ENCODE measurements at places on chromosomes 4 and X. TPM values are rescaled to one million over a fixed set of nuclear protein-coding genes. Genes with fewer than 3 reads are reported as not detected.

FAM200B gene
- 88.0 TPM for polyA plus RNA-seq

H2BW2 gene
- 0.61 TPM for polyA plus RNA-seq

ZFP42 gene
- polyA plus RNA-seq = 70.9 TPM

SLC49A3 gene
- polyA plus RNA-seq = 1.1 TPM

DCAF8L2 gene
- polyA plus RNA-seq = not detected

GYPE gene
- 0.24 TPM for polyA plus RNA-seq

PNCK gene
- 3.0 TPM for polyA plus RNA-seq

TLR3 gene
- 0.32 TPM for polyA plus RNA-seq

TMPRSS11D gene
- polyA plus RNA-seq = not detected

HCCS gene
- polyA plus RNA-seq = 27.7 TPM

CLDN22 gene
- not detected for polyA plus RNA-seq

CNGA1 gene
- 6.2 TPM for polyA plus RNA-seq

HTR2C gene
- 2.0 TPM for polyA plus RNA-seq

PCYT1B gene
- 6.9 TPM for polyA plus RNA-seq

RBM46 gene
- 33.4 TPM for polyA plus RNA-seq

USP17L25 gene
- polyA plus RNA-seq = not detected

GRSF1 gene
- polyA plus RNA-seq = 71.1 TPM

RUFY3 gene
- 13.7 TPM for polyA plus RNA-seq

ADAMTS3 gene
- 1.0 TPM for polyA plus RNA-seq

NXF3 gene
- not detected for polyA plus RNA-seq

GRPR gene
- 9.5 TPM for polyA plus RNA-seq

CCSER1 gene
- 2.9 TPM for polyA plus RNA-seq

HSFX3 gene
- polyA plus RNA-seq = not detected

COL25A1 gene
- polyA plus RNA-seq = 3.9 TPM

TECRL gene
- not detected for polyA plus RNA-seq

SMIM10 gene
- 3.9 TPM for polyA plus RNA-seq

LANCL3 gene
- 0.26 TPM for polyA plus RNA-seq

CPLX1 gene
- polyA plus RNA-seq = 1.1 TPM

GPRASP1 gene
- 0.33 TPM for polyA plus RNA-seq

AFM gene
- polyA plus RNA-seq = not detected

PNMA6A gene
- 2.9 TPM for polyA plus RNA-seq

CT83 gene
- polyA plus RNA-seq = not detected

NPY2R gene
- polyA plus RNA-seq = 0.16 TPM

MAD2L1 gene
- 139 TPM for polyA plus RNA-seq
